RCC 7860 (cell line): ENCODE measurements at places on chromosomes 16 and 17.
A peak's percentile ranks its signal among the peaks of the same experiment; 100 is the strongest.

DNA sequence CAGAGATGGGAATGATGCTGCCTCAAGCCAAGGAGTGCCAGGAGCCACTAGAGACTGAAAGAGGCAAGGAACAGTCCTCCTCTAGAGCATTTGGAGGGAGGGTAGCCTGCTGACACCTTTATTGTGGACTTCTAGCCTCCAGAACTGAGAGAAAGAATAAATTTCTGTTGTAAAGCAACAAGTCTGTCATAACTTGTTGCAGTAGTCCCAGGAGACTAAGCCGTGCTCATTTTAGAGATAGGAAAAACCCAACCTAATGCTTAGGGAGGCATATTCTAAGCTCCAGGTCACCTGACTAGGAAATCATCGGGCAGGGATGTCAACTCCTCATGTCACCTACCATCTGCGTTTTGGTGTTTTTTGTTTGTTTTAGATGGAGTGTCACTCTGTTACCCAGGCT, 345.4 kb upstream of the EEF2KMT start:
- DNase-seq: no peak

GRCh38 chr16:7834771-7835431, 502.3 kb downstream of the RBFOX1 start:
- no peak for DNase-seq

DNA sequence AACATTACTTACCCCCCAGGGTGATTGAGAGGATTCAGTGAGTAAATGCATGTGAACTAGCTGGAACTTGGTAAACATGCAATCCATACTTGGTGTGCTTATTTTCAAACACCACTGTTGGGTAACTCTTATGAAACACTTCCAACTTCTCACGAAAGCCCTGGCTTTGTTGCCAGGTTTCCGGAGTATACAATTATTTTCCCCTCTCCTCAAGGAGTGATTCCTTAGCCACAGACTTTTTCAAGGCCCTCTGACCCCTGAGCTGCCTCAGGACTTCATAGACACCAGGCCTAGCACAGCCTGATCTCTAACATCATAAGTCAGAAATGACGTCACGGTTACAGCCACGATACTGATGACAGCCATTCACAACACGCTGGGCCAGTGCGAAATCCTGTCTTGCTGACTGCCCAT, 27.6 kb downstream of the HSD17B2 start:
- DNase-seq: no peak

DNA sequence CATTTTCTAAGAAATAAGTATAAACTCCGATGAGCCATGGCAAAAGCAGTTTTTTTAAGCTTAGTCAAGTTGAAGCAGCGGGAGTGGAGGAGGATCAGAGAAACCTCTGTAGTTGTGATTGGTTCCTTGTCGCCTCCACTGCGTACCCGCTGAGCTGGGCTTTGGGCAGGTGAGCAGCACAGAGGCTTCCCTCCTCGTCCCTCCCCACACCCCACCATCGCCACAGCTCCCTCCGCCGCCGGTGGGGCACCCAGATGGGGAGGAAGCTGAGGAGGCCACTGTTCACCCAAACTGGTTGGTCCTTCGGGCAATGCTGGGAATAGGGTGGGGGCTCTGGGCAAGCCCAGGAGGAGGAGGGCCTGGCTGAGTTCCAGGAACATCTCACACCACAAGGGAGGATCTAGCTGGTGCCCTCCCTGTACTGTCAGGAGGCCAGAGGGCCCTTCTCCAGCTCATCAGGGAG, 5.2 kb upstream of the MRPL38 start:
- no peak for DNase-seq

DNA sequence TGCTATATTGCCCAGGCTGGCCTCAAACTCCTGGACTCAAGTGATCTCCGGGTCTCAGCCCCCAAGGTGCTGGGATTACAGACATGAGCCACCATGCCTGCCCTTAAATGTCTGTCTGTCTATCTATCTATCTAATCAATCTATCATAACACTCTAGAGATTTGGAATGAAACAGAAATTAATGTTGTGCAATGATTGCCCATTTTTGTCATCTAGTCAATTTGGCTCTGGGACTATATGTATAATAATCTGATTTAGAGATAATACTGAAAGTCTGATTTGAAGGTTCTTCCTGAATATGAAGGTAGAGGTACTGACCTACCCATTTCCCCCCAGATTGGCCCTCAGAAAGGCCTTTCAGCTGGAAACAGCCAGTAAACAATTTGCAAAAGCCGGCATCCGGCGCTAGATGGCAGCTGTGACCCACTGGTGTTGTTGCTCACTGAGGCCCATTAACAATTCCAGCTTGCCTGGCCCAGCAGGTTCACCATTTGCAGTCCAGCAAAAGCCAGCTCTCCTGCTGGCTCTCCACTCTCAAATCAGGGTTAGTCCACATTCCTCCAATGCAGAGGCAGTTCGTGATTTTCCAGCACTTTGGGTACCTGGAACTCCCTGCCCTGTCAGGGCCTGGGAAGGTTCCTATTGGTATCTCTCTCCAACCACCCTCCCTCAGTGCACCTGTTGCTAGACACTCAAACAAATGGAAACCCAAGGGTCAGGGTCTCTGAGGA, 22.9 kb upstream of the C16orf87 start:
- DNase-seq: peak; percentile 37

DNA sequence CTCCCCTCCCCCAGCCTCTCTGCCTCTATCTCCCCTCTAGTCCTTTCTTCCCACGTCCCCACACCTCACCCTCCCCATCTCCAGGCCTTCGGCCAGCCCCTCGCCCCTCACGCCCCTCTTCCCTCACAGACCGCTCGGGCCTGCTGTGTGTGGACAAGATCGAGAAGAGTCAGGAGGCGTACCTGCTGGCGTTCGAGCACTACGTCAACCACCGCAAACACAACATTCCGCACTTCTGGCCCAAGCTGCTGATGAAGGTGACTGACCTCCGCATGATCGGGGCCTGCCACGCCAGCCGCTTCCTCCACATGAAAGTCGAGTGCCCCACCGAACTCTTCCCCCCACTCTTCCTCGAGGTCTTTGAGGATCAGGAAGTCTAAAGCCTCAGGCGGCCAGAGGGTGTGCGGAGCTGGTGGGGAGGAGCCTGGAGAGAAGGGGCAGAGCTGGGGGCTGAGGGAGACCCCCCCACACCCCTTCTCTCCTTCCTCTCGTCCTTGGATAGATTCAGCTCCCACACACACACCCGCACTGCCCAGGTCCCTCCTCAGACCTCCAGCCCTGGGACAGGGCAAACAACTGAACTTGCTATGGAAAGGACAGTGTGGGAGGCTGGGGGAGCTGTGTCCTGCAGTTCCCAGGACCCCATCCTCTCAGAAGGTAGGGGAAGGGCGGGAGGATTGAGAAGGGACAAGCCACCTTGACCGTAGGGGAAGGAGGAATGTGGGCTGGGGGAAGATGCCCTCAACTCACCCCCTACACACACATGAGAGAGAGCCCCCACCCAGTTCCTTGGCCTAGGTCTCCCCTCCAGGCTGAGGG, 11.1 kb downstream of the NR1D1 start:
- DNase-seq: no peak

GRCh38 chr17:17538417-17539391, 42.5 kb upstream of the RASD1 start:
- no peak for DNase-seq

GRCh38 chr17:2361010-2361760, 23.9 kb downstream of the SGSM2 start:
- DNase-seq: no peak

GRCh38 chr16:24544640-24545039, 5.3 kb downstream of the RBBP6 start:
- DNase-seq: no peak

- no peak for DNase-seq
Observed at GRCh38 chr17:76452127-76452659, 759 bp downstream of the UBE2O start.

GRCh38 chr17:78133971-78134898, 3.7 kb downstream of the TMC8 start:
- DNase-seq: peak; percentile 17

DNA sequence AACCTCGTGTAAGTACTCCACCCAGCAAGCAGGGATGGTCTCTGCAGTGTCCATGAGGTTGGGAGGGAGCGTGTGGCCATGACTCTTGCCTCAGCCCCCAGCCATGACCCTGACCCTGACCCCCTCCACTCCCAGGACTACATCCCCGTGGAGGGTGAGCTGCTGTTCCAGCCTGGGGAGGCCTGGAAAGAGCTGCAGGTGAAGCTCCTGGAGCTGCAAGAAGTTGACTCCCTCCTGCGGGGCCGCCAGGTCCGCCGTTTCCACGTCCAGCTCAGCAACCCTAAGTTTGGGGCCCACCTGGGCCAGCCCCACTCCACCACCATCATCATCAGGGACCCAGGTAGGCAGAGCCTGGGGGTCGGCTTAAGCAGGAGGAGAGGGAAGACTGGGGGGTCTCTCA, 16.3 kb downstream of the GALK1 start:
- DNase-seq: no peak

DNA sequence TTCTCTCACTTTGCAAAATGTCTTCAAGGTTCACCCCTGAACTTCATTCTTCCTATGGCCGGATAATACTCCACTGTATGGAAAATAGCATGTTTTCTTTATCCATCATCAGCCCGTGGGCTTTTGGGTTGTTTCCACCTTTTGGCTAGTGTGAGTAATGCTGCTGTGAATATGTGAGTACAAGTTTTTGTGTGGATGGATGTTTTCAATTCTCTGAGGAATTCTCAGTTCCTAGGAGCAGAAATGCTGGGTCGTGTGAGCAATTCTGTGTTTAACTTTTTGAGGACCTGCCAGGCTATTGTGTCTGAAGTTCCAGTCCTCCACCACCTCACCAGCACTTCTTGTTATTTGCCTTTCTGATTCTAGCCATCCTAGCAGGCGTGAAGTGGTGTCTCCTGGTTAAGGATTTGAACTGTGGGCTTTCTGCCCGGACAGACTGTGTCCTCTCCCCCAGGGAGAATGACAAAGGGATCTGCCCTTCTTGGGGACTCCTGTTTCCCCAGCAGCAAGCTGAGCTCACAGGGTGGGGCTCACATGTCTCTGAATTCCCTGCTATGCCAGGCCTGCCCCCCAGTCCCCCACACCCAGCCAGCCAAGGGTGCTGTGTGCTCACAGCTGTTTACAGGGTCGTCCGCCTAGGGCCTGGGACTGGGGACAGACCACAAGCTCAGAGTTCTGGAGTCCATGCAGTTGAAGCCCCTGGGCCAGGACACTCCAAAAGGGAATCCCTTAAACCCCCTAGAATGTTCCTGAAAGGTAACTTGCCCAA, 92.2 kb upstream of the CIBAR2 start:
- no peak for DNase-seq

GRCh38 chr16:1089822-1090619, 6.0 kb downstream of the C1QTNF8 start:
- DNase-seq: no peak

DNA sequence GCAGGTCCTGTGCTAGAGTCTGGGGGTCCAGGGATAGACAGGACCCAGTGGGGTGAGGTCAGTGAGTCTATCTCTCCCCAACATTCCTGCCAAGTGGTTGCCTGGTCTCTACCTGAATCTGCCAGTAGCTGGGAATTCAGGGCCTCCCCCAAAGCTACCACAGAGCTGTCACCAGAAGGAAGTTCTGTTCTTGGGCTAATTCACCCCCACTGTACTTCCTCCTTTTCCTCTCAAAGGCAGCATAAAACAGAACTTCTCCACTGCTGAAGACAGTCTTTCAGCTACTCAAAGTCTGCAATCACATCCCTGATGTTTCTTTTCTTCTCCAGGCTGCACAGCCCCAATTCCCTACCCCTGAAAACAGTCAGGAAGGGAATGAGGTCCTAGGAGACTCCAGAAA, 8.7 kb downstream of the CAMTA2 start:
- DNase-seq: no peak

GRCh38 chr16:64455275-64455674, 666.6 kb downstream of the CDH11 start:
- peak; percentile 55 for DNase-seq

DNA sequence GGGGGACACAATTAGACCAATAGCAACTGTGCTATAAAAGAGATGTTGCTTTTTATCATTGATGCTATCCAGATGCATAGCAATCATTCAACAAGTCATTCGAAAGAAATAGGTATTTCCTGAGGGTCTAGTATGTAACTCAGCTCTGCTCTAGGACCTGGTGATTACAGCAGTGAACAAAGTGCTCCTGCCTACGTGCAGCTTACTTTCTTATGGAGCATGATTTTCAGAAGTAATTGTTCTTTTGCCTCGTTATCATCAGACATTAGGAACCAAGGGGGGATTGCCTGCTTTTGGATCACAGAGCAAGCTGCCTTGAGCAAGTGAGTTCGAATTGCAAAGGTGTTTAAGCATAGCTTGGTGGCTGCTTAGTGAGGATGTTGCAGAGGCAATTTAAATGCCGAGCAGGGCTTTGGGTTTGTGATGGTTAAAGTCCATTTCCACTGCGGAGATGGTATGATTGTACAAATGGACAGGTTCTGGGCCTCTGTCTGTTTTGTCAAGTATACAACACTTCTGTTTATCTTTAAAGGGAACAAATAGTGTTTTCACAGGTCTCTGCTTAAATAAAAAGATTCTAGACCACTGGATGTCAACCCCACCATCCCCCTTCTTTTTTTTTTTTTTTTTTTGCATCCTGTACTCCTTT, 41.5 kb downstream of the WWOX start:
- DNase-seq: no peak

DNA sequence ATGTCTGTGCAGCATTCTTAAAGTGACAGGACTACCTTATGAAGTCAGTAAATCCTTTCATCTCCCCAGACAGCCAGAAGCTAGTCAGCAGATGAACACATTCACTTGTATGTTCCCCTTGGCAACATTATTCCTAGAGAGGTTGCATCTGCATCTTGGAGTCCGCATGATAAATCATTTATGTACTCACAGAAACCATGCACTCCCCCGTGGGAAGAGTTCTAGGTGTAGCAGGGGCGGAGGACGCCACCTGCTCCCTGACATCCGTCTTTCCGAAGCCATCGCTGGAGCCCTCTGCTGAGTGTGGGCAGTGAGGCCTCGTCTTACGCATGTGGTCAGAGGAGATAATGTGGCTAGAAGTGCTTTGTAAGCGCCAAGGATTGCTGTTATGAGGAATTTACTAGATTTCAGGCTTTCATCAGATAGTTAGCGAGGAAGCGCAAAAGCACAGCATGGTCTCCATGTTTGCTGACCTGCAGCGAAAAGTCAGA, 144.5 kb downstream of the RPTOR start:
- DNase-seq: no peak

DNA sequence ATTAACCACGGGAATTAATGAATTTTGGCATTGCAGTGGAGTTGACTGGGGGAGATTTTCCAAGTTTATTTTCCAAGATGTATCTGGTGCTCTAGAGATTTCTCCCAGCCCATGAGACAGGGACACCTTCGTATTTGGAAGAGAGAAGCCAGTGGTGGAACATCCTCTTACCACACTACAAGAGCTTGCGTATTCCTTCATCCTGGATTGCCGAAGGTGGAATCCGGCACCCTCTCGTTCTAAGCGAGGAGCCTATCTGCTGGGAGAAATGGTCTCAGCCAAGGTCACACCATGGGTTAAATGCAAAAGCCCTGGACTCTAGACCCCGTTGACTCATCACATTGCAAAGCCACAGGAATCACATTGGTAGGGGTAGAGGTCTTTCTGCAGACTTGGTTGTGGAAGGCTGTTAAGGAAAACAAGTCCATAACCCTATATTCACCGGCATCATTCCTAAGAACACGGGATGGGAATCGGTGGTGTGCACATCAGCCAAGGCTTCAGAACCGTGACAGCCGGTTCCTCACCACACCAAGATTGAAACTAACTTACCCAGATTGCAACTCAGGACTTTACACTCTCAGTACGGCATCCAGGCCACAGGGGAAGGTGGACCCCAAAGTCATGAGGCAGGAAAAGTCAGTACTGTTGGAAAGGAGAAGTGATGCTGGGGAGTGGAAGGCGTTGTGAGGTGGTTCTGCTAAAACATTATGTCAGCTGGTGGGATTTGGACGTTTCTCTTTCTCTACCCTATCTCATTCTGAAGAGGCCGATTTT, 259.8 kb downstream of the CPPED1 start:
- no peak for DNase-seq
